Common myeloid progenitor, CD34-positive (primary cell): ENCODE measurements at places on chromosomes 4 and X.

DNA sequence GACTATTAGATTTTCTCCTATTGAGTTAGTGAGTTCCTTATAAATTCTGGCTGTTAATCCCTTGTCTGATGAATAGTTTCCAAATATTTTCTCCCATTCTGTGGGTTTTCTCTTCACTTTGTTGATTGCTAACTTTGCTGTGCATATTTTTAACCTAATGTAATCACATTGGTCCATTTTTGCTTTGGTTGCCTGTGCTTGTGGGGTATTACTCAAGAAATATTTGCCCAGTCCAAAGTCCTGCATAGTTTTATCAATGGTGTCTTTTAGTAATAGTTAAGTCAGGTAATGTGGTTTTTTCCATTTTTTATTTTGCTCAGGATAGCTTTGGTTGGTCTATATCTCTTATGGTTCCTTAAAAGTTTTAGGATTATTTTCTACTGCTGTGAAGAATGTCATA is 490.3 kb downstream of the ARAP2 start:
- no peaks in the 10 kb centered on the region for H3K36me3 ChIP-seq
- H3K4me3 ChIP-seq, result no peak overlapping the region
- no peak overlapping the region for H3K27ac ChIP-seq
- no peaks in the 10 kb centered on the region for H3K27me3 ChIP-seq

DNA sequence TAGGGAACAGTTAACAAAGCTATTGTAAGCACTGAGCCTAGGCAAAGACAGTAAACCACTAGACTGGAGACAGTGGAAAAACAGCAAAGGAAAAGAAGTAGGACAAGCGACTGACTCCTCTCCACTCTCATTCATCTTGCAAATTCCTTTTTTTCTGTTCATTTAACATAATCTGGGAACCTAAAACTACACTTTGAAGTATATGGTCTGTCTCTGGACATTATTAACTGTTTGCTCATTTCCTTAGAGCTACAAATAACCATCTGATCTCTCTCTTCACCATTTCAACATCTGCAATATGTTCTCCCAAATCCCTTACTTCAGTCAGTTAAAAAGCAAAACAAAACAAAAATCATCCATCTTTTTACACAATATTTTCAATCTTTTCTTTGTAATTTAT is 642 bp downstream of the HMGN5 start:
- peaks cover 15% of the 10 kb centered on the region for H3K4me1 ChIP-seq
- DNase-seq, result no peak
- no peaks in the 10 kb centered on the region for H3K36me3 ChIP-seq

- no peak overlapping the region for H3K4me3 ChIP-seq
- no peak overlapping the region for H3K27ac ChIP-seq
- DNase-seq, result no peak
Observed at GRCh38 chr4:144202081-144202480, 61.6 kb upstream of the GYPA start.

DNA sequence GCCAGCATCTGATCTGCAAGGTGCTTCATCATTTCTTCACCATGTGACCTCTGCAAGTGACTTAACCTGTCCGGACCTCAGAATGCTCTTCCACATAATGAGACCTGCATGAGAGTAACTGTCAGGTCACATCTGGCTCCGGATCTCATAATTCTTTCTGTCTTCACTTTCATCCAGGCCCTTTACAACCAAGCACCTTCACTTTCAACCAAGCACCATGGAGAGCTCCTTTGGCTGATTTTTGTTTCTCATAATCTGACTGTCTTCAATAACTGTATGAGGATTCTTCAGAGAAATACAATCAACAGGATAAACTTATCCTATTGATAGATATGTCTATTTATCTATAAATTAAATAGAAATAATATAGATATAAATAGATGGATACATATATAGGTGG is 148.1 kb downstream of the VCX3A start:
- no peaks in the 10 kb centered on the region for H3K27me3 ChIP-seq
- H3K4me3 ChIP-seq, result no peak overlapping the region
- no peak overlapping the region for H3K27ac ChIP-seq
- H3K36me3 ChIP-seq, result no peaks in the 10 kb centered on the region

- no peaks in the 10 kb centered on the region for H3K36me3 ChIP-seq
- H3K27me3 ChIP-seq, result peaks cover 55% of the 10 kb centered on the region
- no peak for DNase-seq
Observed at GRCh38 chr4:6369924-6370645, 100.4 kb downstream of the WFS1 start.

DNA sequence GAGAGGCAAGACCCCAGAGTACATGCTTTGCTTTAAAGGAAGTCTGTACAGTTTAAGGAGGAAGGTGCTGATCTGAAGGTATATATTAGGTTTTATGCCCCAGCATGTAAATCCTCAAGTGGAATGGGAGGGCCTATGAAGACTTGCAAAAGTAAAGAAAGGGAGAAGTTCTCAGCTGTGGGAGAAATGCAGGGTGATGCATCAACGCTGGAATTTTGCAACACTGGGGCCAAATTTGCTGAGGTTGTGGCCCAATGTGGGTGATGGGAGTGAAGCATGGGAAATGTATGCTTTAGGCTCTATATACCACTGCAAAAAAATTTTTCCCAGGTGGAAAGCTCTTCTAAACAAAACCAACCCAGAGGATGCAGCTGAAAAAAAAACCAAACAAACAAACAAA is 33.8 kb upstream of the GPR174 start:
- no peak overlapping the region for H3K4me3 ChIP-seq
- H3K27ac ChIP-seq, result no peak overlapping the region
- no peaks in the 10 kb centered on the region for H3K36me3 ChIP-seq
- DNase-seq, result no peak
- H3K27me3 ChIP-seq, result no peaks in the 10 kb centered on the region

DNA sequence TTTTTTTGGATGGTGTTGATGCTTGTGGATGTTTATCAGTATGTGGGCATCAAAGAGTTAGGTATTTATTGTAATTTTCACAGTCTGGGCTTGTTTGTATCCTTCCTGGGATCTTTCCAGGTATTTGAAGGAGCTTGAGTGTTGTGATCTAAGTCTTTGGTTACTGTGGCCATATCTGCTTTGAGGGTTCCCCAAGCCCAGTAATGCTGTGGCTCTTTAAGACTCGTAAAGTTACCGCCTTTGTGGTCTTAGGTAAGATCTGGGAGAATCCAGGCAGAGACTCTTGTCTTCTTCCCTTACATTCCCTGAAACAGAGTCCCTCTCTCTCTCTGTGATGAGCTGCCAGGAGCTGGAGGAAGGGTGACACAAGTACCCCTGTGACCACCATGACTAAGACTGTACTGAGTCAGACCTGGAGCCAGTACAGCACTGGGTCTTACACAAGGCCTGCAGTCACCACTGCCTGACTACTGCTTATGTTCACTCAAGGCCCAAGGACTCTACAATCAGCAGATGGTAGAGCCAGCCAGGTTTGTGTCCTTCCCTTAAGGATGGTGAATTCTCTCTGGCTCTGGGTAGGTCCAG is 62.2 kb downstream of the FMR1NB start:
- H3K4me3 ChIP-seq, result no peak overlapping the region
- no peak for DNase-seq
- no peaks in the 10 kb centered on the region for H3K36me3 ChIP-seq
- no peaks in the 10 kb centered on the region for H3K27me3 ChIP-seq
- H3K27ac ChIP-seq, result no peak overlapping the region

DNA sequence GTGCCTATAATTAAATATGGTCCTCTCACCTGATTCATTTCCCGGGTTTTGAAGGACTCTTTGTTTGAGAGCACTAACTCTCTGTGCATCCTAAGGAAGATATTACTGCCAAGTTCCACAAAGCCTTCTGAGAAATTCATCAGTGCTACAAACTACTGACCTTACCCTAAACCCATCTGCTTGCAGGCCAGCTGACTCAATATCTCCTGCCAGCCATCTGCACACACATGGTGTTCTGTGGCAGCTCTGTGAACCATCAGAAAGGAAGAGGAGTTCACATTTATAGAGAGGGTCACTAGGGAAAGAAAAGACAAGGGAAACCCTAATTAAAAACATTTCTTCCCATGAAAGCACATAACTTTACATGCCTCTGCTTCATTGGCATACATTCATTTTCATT is 156.7 kb downstream of the ATP10D start:
- no peaks in the 10 kb centered on the region for H3K4me1 ChIP-seq
- no peaks in the 10 kb centered on the region for H3K27me3 ChIP-seq
- DNase-seq, result no peak
- H3K4me3 ChIP-seq, result no peak overlapping the region
- no peak overlapping the region for H3K27ac ChIP-seq

DNA sequence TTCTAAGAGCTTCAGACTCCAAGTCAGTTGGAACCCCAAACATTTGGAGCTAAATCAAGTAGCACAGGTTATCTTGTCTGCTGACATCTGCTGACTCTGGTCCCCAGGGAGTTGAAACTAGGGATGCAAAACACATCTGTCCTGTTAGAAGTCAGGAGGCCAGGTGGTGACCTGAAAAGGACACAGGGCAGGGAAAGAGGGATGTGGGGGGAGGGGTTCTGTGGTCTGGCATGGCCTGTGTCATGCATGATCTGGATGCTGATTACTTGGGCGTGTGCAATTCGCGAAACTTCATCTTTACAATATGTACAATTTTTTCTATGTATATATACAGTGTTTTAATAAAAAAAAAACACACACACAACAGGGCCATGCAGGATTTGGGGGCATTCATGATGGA is 55.3 kb downstream of the FHDC1 start:
- H3K4me3 ChIP-seq, result no peak overlapping the region
- no peaks in the 10 kb centered on the region for H3K4me1 ChIP-seq
- H3K27me3 ChIP-seq, result no peaks in the 10 kb centered on the region
- no peak overlapping the region for H3K27ac ChIP-seq
- DNase-seq, result peak; percentile 15
- H3K36me3 ChIP-seq, result no peaks in the 10 kb centered on the region

DNA sequence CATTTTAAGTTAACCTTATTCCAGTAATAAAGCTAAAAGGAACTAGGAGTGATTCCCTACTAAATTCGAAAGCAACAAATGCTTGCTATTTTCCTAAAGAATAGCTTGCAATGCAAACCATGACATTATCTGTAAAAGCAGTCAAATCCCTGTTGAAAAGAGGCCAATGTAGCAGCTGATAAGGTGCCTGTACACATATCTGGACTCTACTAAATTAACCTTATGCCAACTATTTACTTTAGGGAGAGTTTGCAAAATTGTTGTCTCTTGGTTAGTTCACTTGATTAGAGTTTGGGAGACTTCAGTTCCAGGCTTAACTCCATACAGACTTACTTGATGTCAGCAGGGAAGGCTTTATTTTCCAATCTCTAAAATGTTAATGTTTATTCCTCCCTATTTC is 6.0 kb downstream of the IL13RA2 start:
- H3K4me3 ChIP-seq, result no peak overlapping the region
- DNase-seq, result no peak
- no peaks in the 10 kb centered on the region for H3K27me3 ChIP-seq
- no peak overlapping the region for H3K27ac ChIP-seq
- H3K36me3 ChIP-seq, result no peaks in the 10 kb centered on the region

DNA sequence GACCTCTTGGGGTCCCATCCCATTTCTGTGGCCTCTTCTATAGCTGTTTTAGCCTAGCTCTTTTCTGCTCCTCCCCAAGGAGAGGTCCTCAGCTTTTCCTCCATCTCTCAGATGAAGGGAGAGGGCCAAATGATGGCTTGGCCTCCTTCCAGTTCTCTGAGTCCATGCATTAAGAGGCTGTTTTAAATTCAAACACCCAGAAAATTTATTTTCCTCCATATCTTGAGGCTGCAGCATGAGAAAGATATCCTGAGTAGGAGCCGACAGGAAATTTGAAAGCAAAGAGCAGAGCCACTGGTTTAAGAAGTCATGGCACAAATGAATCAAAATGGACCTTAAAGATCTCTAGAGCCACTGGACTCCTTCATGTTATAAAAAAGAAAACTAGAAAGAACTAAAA is 558.8 kb downstream of the MID1IP1 start:
- H3K4me3 ChIP-seq, result no peak overlapping the region
- H3K36me3 ChIP-seq, result no peaks in the 10 kb centered on the region
- DNase-seq, result peak; percentile 15
- H3K27me3 ChIP-seq, result no peaks in the 10 kb centered on the region

- no peak overlapping the region for H3K27ac ChIP-seq
- no peaks in the 10 kb centered on the region for H3K4me1 ChIP-seq
- DNase-seq, result no peak
- H3K27me3 ChIP-seq, result no peaks in the 10 kb centered on the region
- H3K4me3 ChIP-seq, result no peak overlapping the region
Observed at GRCh38 chr4:29278585-29278984, 1441.6 kb upstream of the PCDH7 start.

GRCh38 chr4:168636506-168637196 is 139.8 kb downstream of the PALLD start:
- H3K27me3 ChIP-seq, result peaks cover 45% of the 10 kb centered on the region
- DNase-seq, result no peak
- H3K4me3 ChIP-seq, result no peak overlapping the region
- H3K27ac ChIP-seq, result no peak overlapping the region
- H3K4me1 ChIP-seq, result peaks cover 18% of the 10 kb centered on the region
- H3K36me3 ChIP-seq, result no peaks in the 10 kb centered on the region

DNA sequence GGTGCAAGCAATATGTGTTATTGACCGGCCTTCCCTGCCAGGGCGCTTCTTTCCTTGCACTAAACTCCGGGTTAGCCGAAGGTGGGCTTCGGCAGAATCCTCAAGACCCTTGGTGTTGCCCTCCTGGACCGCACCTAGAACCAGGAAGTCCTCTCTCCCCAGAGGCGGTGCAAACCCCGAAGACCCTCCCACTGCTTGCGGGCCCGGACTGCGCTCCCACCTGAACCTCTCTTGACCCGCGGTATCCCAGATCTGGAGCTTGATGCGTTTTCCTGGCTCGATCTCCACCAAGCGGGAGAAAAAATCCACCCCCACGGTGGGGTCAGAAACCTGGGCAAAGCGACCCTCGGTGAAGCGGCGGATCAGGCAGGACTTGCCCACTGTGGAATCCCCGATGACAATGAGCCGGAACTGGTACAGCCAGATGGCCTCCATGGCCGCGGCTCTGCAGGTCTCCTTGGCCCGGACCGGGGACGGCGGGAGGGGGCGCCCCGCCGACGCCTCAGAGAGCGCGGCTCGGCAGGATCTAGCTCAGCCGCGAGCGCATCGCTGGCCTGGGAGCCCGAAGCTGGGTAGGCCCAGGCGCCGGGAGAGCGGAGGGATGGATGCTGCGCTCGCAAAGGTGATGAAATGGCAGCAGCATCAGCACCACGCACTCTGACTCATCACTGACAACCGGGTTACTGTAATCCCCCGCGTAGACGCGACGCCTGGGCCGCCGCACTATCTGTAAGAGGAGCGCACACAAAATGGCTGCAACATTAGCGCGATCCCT is at the start of gene RAB39B:
Gene RAB39B (minus strand): TSS at position 638 of the 775 bp plus-strand sequence. CDS start 203 bp downstream, at position 435.
- peak; percentile 81 for DNase-seq
- H3K27me3 ChIP-seq, result no peaks in the 10 kb centered on the region
- H3K36me3 ChIP-seq, result no peaks in the 10 kb centered on the region
- peak within 1 kb of the TSS; percentile 54 for H3K27ac ChIP-seq
- H3K4me1 ChIP-seq, result peaks cover 6% of the 10 kb centered on the region

GRCh38 chr4:53686521-53686920 is 95.2 kb upstream of the LNX1 start:
- H3K27ac ChIP-seq, result no peak overlapping the region
- H3K27me3 ChIP-seq, result no peaks in the 10 kb centered on the region
- no peak for DNase-seq
- no peaks in the 10 kb centered on the region for H3K36me3 ChIP-seq
